ENCODE measurements at places on chromosomes 3 and 15. TPM values are rescaled to one million over a fixed set of nuclear protein-coding genes. Genes with fewer than 3 reads are reported as not detected.

GRCh38 chr3:179174316-179174715 is 26.2 kb downstream of the PIK3CA start:
- DNase-seq: no peak

DNA sequence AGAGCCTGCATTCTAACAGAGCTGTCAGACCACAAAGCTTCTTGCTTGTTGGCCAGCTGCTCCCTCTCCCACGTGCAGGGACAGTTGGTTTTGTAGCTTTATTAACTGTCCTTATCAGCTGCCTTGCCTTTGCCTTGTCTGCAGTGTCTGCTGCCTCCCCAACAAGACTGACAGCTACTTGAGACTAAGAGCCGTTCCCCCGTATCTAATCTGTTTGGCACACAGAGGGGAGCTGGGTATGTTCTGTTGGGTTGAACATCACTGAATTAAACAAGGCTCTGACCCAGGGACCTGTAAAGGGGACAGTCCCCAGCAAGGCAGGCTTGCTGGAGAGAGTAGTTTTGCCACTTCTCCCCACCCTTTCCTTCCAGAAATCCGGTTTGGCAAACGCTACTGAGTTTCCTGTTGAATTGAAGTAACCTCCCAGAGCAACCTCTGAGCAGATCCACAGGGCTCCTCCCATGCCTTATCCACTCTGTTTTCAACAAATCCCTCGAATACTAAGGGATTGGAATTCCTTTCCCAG is 116.1 kb downstream of the ANP32A start:
- DNase-seq: peak; percentile 78

GRCh38 chr3:67808906-67809305 is 154.5 kb upstream of the SUCLG2 start:
- DNase-seq: no peak

- DNase-seq: no peak
These were observed 40.4 kb upstream of the LIMD1 start for GRCh38 chr3:45554006-45554666.

DNA sequence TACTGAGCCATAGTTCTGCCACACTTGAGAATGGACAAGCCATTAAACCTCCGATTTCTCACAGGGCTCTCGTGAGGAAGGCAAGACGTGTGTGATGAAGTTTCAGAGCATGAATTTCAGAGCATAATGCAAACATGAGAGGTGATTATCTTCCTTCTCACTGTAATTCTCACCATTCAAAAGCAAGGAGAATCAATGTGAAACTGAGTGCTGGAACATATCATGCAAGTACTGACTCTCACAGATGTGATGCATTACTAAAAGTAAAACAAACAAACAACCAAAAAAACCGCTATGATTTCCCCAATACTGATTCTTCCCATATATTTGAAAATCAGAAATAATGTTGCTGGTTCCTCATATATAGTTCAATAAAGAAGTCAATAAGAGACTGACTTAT is 23.7 kb downstream of the P3H2 start:
- DNase-seq: no peak

DNA sequence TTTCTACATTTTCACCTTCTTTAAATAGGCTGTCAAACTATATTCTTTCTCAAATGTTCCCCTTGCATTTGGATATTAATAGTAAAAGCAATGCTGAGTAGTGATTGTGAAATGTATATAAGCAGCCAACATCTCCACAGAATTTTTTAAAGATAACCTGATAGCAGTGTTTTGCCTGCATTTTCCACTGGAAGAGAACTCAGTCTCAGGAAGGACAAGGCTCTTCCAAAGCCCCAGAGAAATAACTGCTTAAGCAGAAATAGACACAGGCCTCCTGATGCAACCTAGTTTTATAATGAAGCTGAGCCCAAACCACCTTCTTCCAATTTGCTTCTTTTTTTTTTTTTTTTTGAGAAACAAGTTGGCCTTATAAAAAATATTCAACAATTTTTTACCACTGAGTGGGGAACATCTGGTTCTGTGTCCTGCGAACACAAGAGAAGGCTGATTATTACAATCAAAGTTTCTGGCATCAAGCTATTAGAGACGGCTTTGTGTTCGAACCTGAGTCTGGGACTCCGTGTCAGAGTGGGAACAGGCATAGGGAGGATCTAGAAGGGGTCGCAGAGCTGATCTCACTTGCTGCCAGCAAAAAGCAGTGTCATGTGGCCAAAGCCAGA is 332.5 kb upstream of the TBL1XR1 start:
- no peak for DNase-seq

DNA sequence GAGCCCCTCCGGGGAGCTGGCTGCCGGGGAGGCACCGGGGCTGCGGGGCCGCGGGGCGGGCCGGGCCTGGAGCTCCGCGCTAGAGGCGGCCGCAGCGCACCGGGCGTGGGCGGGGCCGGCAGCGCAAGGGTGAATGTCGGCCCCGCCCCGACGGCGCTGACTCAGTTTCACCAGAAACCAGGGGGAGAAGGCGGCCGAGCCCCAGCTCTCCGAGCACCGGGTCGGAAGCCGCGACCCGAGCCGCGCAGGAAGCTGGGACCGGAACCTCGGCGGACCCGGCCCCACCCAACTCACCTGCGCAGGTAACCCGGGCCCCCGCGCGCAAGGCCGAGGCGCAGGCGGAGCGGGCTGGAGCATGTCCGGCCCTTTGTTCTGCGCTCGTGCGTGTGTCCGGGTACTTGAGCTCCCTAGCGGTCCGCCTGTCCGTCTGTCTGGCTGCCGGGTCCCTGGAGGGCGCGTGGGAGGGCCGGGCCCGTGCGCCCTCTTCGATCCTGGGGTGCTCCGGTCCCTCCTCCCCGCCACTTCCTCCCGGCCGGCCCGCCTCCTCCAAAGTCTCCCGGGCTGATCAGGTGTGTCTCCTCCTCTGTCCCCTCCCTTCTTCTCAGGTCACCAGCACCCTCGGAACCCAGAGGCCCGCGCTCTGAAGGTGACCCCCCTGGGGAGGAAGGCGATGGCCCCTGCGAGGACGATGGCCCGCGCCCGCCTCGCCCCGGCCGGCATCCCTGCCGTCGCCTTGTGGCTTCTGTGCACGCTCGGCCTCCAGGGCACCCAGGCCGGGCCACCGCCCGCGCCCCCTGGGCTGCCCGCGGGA is at the start of gene SPINT1:
TSS of gene SPINT1 (plus strand) at position 164 of the 811 bp plus-strand sequence. CDS start at position 671, 507 bp downstream.
- DNase-seq: no peak

GRCh38 chr3:145286937-145287336 is 874.0 kb downstream of the PLOD2 start:
- DNase-seq: no peak

DNA sequence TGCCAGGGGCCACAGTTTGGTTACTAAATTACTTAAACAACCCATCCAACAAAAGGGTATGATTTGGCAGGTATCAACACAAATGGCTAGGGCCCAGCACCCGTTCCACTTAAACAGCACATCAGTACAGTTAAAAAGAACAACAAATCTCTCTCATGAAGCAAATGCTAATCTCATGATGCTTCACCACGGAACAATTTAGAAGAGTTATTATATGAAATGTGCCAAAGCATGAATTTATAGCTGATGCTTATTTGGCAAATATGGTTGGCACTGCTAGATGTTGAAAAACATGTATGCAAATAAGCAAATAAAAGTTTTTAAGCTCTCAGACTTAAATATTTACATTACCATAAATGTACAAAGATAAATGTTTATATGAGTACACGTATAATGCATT is 2.3 kb downstream of the PEAK1 start:
- no peak for DNase-seq

- no peak for DNase-seq
These were observed 118.2 kb downstream of the KLHL25 start for GRCh38 chr15:85676342-85677098.

DNA sequence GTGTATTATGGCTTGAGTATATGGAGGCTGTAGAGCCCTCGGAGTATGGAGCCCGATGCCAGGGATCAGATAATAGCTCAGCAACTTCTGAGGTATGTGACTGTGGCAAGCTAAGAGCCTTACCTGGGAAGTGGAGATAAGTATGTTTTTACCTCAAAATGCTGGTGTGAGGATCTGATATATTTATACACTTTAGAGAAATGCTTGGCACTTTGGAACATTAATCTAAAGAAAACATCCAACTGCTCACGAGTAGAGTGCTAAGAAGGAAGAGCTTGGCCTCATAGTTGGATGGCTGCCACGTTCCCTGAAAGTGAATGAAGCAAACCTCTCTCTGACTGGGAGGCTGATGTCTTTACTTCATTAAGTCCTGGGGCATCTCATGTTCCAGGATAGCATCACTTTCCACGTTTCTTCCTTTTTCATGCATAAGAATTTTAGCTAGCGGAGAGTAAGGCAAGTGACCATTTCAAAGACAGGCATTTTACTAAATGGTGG is 58.9 kb upstream of the GOLGA8J start:
- DNase-seq: no peak

GRCh38 chr3:57682284-57682683 is 10.6 kb downstream of the DENND6A start:
- DNase-seq: no peak

- DNase-seq: no peak
These were observed 11.7 kb downstream of the MGA start for GRCh38 chr15:41671656-41672648.

DNA sequence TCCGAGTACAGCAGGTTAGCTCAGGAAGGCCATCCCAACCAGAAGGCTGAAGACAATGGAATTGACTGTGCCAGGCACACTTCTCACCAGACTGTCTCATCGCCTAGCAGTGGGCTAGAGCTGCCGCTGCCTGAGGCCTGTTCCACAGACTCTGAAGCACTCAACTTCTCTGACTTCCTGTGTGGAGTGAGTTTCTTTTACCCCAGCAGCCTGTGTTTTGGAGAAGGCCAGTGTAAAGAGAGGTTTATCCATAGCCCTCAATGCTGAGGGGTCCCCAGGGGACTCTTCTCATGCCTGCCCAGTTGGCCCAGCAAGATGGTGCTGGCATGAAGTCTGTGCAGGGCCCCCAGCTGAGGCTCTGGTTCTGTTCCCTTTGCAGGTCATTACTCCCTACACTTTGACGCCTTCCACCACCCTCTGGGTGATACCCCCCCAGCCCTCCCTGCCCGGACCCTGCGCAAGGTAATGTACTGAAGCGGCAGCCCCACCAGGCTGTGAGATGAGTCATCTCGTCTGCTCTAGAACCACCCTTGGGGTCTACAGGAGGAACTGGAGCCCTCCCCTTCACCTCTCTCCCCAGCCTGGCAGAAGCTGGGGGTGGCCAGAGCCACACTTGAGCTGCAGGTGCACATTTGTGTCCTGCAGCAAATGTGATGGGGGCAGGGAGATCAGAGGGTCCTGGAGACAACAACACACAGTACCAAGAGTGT is 5.2 kb upstream of the MANF start:
- no peak for DNase-seq

GRCh38 chr3:53144446-53144845 is 14.2 kb upstream of the RFT1 start:
- no peak for DNase-seq

- no peak for DNase-seq
These were observed 294.0 kb upstream of the SOX2 start for GRCh38 chr3:181417748-181418147.

DNA sequence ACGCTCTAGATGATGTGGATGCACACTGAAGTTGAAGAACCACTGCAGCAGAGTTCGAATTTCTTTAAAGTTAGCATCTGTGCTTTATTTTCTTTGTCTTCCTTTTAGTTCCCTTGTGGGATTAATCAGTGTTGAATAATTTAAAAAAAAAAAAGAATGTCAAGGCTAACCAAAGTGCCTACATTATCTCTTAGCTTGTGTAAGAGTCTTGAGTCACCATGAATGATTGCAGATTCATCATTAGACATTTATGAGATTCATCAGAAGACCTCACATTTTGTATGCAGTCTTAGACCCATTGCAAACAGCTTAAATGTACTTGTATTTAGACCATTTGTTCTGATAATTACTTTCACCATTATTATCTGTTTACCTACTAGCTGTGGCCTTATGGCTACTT is 182.2 kb downstream of the FNDC3B start:
- no peak for DNase-seq

DNA sequence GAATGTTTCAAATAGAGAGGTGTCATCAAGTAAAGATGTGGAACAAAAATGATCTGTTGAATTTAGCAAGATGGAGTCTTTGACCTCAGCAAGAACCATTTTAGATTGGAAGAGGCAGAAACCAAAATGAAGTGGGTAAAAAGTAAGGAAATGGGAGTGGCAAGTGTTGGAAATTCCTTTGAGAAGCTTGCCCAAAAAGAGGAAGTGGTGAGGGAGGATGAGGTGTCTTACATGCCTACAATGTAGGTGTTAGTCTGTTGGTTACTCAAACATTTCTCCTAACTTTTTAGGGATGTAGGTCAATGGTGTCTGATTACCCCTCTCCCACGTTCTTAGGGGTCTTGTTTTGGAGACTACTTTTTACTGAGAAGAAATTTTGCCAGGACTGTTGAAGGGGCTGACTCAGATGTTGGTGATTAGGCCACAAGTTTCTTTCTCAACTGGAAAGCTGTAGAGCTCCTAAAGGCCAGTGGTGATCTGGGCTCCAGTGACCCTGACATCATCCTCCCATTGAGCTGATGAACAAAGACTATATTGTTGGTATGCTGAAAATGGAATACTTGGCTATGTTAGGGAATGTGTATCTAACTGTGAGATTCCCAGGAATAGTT is 5.1 kb downstream of the PPP2R3A start:
- DNase-seq: no peak

GRCh38 chr15:90376789-90377188 is 11.3 kb upstream of the IQGAP1 start:
- DNase-seq: no peak

- DNase-seq: no peak
These were observed 96.3 kb downstream of the TPRG1 start for GRCh38 chr3:189267981-189268613.

DNA sequence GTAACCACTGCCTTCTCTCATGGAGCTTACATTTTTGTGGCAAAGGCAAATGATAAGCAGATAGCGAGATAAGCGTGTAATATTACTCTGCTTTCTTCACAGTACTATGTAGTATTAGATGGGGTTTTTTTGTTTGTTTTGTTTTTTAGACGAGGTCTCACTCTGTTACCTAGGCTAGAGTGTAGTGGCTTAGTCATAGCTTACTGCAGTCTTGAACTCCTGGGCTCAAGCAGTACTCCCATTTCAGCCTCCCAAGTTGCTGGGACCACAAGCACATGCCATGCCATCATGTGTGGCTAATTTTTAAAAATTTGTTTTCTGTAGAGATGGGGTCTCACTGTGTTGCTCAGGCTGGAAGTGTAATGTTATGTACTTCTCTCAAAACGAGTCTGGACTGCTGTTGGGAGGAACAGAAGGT is 22.9 kb downstream of the MBNL1 start:
- DNase-seq: no peak

DNA sequence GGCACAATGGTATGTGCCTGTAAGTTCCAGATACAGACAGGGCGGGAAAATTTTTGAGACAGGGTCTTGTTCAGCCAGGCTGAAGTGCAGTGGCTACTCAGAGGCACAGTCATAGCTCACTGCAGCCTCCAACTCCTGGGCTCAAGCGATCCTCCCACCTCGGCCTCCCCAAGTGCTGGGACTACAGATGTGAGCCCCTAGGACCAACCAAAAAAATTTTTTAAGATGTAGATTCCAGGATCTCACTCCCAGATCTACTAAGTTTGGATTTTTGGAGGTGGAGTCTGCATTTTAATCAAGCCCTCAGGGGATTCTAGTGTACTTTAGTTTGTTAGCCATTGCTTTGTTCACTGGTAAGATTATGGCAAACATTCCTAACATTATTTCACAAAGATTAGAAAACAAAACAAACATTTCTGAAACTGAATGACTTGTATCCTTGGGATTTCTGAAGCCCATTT is 2.7 kb downstream of the LIPH start:
- peak; percentile 52 for DNase-seq

Gene ADGRG7
- total RNA-seq: not detected

Gene ST8SIA2
- 0.35 TPM for total RNA-seq

Gene GOLGA6D
- not detected for total RNA-seq

Gene RNU5B-1
- not detected for total RNA-seq

Gene SYNM
- total RNA-seq: 258 TPM

Gene MYNN
- 11.2 TPM for total RNA-seq

Gene TPRG1
- total RNA-seq: 0.41 TPM

Gene MAGEF1
- 32.2 TPM for total RNA-seq

Gene TMEM43
- total RNA-seq: 142 TPM

Gene RABL3
- 7.6 TPM for total RNA-seq

Data from right atrium auricular region (tissue), 2 donors.